ENCODE measurements at places on chromosomes 6 and 20.

- DNase-seq, result no peak
These were observed 150.8 kb downstream of the NRN1 start for GRCh38 chr6:5855787-5856470.

DNA sequence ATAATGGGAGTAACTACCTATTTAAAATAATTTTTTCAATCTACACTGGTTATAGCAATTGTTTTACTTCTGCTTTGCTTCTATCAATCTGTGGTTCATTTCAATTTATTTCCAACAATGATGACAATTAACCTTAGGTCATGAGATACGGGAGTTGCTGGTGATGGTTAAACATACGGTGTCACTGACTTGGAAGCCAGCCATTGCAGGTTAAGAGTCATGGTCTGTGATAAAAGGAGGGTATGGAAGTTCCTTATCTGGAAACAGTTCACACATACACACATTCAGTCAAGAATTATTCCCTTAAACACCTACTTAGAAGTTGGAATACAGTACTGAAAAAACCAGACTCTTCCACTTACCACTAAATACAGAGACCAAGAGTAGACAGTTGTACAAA lies 180.0 kb downstream of the KIF16B start:
- no peak for DNase-seq

GRCh38 chr6:3669916-3670315 lies 81.6 kb downstream of the PXDC1 start:
- no peak for DNase-seq

- DNase-seq, result no peak
These were observed 9.5 kb upstream of the SLC17A3 start for GRCh38 chr6:25883536-25883935.

Data from astrocyte of the spinal cord (primary cell).